ENCODE measurements at places on chromosomes 11 and 22. TPM values are rescaled to one million over a fixed set of nuclear protein-coding genes. Genes with fewer than 3 reads are reported as not detected.

Gene KRTAP5-9
- total RNA-seq, result not detected

Gene SPI1
- not detected for total RNA-seq

Gene VWCE
- 0.58 TPM for total RNA-seq

Gene PLAAT4
- total RNA-seq, result 43.8 TPM

Gene ST14
- not detected for total RNA-seq

Gene MISFA
- total RNA-seq, result not detected

Gene OR2AT4
- total RNA-seq, result not detected

Gene RAG1
- total RNA-seq, result 0.89 TPM
